ENCODE measurements at places on chromosomes 7 and 10.

GRCh38 chr7:47185839-47186238 lies 396.1 kb downstream of the TNS3 start:
- DNase-seq: no peak

DNA sequence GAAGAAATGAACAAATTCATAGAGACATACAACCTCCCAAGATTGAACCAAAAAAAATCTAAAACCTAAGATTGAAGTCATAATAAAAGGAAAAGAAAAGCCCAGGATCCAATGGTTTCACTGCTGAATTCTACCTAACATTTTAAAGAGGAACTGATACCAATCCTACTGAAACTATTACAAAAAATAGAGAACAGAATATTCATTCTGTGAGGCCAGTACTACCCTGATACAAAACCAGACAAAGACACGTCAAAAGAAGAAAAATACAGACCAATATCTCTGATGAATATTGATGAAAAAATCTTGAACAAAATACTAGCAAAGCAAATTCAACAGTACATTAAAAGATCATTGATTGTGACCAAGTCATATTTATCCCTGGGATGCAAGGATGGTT lies 128.5 kb upstream of the STEAP1 start:
- DNase-seq: no peak

DNA sequence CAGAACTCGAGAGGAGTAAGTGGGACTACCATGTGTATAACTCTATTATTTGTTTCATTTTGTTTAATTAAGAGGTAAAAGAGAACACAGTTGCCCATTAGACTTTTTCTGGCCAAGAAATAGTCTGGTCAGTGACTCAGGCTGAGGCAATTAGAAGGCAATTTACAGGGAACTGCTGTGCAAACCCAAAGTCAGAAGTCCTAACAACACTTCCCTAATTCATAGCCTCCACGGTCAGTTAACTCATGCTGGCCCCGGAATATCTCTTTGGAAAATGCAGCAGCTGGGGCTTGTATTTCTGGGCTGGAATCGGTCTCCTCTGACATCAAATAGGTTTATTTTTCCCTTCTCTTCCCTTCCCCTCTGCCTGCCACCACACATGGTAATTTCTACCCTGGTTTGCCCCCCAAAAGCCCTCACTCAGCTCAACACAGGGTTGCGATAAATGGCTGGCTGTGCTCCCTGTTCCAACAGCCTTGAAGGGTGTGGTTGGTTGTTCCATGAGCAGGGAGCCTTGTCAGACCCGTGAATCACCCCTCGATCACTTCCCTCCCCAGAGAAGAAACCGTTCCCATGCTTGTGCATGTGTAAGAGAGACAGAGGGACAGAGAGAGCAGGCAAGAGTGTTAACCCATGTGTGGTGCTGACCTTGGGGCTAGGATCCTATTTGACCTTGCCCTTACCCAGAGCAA lies 5.3 kb downstream of the SH3PXD2A start:
- no peak for DNase-seq

- no peak for DNase-seq
Measured at GRCh38 chr10:11161096-11161495, 143.4 kb downstream of the CELF2 start.

DNA sequence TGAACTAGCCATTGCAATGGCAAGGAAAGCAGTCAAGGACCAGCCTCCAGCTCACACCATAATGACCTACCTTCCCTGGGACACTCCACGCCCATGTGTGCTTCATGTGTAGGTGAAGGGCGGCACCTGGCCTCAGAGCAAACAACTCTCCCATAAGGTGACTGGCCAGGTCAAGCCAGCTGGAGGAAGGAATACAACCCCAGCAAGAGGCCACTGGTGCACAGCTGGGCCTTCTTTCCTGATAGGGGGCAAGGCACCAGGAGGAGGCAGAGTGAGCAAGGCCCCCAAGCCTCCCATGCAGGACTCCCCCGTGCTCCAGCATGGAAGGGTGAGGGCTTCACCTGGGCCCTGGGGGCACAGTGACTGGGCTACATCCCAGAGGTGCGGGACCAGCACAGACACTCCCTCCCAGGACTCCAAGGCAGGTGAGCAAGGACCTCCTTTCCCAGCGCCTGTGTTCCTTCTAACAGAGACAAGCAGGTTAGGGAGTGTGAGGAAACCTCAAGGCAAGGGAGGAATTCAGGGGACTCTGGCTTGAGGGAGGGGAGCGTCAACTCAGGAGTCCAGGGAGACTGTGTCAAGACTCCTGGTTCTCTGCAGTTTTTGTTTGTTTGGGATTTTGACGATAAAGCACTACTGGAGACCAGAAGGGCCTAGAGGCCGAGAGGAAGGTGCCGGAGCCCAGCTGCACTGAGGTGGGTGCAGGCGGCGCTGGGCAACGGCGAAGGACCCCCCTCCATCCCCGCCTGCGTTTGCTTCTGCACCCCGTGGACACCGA lies 1.7 kb downstream of the PTPRN2 start:
- no peak for DNase-seq

DNA sequence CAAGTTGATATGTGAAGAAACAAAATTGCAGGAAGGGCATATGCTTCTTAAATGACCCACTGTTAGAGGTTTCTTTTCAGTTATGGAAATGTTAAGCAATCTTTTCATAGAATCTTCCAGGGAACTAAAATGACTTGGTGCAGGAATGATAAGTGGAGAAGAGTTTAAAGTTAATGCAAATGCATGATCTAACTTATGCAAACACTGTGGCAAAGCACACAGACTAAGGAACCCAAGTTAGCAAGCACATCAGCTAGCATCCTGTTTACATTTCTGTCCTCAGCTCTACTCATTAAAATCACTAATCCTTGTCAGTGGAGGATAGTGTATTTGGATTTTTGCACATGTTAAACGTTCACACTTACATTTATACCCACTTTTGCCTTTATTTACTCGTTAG lies 9.3 kb downstream of the CLCN1 start:
- no peak for DNase-seq

DNA sequence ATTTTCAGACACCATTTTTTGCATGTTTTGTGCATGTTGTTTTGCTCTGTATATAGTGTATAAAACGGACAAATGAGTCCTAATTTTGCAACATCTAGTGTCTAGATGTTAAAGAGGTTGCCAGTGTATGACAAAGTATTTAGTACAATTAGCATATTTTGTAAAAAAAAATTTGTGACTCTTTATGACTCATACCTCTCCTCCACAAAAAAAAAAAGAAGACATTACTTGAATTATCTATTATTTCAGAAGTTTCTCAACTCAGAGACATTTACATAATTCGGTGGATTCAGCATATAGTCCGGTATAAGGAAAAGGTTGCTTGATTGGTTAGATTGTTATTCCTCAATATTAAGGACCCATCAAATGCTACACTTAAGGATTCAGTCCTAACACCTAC lies 26.0 kb downstream of the NUP42 start:
- no peak for DNase-seq

DNA sequence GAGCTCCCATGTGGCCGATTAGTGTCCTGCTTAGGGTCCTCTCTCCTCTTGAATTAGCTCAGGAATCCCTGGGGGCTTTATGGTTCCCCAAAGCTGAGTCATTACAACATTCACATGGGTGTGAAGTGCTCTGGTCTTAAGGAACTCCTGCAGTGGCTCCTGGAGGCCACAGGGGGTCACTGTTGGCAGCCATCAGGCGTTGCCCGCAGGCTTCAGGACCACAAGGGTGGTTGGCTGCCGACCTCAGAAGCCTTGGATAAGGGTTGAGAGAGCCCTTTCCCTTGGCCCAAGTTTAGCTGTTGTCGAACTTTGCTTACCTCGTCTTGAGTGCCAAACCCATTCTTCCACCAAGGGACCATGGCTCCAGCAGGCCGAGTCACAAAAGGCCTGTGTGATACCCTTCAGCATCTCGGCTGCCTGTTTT lies 61.7 kb downstream of the SH2D4B start:
- DNase-seq: no peak

DNA sequence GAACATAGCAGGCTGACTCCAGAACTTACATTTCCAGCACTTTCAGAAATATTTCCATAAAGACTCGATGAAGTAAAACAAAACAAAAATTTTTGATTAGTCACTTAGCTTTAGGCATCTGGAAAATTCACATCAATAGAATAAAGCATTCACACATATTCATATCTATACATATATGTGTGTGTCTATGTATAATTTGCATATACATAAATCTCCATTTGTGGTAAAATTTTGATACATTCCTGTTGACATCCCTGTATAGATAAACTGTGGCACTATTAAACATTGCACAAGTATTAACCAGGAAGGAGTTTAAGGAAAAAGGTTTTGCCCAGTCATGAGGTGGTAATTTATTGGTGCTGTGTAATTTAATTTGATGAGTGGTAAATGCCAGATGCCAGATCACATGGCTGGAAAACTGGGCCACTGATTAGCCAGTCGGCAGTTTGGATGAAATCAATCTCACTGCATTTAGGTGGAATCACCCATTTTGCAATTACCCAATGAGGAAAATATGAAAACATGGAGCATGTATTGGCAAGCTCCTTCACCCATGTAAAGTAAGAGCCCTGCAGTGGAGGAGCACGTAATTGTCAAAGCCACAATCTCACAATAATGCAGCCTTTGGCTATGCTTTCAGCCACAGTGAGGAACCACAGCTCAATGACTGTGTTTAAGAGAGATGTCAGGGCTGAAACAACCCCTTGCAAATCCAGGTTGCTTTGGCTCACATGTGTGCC lies 294.6 kb downstream of the RNLS start:
- DNase-seq: no peak

DNA sequence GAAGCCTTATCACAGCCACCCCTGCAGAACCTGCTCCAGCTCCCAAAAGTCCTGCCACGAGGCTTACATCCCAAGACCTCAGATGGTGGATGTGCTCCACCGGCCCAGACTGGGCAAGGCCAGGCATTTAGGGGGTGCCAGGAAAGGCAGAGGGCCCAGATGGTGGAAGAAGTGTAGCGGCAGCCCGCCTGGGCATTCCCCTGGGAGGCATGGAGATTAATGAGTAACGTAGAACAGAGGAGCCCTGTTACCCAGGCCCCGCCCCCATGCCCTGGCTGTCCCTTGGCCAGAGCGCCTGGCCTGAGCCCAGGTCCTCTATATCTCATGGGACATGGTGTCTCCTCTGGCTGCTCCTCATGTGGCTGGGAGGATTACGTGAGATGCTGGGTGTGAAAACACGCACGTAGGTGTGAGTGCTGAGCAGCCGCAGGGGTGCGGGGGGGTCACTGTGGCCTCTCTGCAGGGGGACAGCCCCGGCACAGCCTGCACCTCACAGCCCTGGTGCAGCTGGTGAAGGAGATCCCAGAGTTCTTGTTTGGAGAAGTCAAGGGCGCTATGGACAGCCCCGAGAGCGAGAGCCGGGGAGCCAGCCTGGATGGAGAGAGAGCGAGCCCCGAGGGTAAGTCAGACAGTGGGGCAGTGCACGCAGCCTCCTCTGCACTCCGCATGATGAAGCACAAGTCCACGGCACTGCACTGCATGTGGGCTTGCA lies 52.9 kb downstream of the ZNF467 start:
- peak; percentile 63 for DNase-seq

All from left forelimb (tissue), 1 donor.